ENCODE measurements at places on chromosomes 3 and 15.

DNA sequence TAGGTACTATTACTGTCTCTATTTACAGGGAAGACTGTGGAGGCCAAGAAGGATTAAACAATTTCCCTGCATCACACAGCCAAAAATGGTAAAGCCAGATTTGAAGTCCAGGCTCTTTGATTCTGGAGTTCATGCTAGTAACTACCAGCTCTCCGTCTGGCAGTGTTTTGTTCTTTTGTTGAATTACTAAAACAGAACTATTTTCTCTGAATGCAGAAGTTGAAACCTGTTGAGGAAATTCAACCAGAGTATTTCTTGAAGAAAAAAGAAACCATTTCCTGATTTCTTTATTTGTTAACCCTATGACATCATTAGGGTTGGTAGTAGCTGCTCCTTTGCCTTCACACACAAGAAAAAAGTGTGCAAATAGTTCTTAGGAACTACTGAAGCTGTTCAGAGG lies 34.3 kb downstream of the CRTC3 start:
- no peak for DNase-seq

GRCh38 chr3:149333176-149333859 lies at the start of gene TM4SF18:
TSS of gene TM4SF18 (minus strand) at chr3:149333636. CDS start at chr3:149333382, 254 bp downstream.
- DNase-seq = no peak

DNA sequence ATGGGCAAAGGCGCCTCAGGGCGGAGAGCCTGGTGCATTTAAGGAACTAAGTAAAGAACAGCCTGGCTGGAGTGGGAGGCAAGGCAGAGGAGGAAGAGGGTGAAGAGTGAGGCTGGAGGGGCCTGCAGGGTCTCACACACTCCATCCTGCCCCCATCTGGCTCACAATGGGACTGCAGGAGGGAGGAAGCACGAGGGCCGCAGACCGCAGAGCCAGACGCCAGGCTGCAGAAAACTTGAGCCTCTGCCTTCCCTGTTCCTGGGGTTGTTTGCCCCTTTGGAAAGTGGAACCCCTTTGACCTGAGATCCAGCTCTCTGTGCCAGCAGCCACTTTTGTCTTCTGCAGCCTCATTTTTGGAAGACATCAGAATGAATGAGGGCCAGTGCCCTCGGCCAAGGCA lies 138.0 kb downstream of the SRGAP3 start:
- DNase-seq = no peak

DNA sequence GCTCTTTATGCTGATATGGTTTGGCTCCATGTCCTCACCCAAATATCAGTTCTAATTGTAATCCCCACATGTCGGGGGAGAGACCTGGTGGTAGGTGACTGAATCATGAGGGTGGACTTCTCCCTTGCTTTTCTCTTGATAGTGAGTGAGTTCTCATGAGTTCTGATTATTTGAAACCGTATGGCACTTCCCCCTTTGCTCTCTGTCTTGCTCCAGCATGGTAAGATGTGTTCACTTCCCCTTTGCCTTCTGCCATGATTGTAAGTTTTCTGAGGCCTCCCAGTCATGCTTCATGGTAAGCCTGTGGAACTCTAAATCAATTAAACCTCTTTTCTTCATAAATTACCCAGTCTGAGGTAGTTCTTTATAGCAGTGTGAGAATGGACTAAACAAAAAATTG lies 107.6 kb downstream of the IMPG2 start:
- DNase-seq = no peak

DNA sequence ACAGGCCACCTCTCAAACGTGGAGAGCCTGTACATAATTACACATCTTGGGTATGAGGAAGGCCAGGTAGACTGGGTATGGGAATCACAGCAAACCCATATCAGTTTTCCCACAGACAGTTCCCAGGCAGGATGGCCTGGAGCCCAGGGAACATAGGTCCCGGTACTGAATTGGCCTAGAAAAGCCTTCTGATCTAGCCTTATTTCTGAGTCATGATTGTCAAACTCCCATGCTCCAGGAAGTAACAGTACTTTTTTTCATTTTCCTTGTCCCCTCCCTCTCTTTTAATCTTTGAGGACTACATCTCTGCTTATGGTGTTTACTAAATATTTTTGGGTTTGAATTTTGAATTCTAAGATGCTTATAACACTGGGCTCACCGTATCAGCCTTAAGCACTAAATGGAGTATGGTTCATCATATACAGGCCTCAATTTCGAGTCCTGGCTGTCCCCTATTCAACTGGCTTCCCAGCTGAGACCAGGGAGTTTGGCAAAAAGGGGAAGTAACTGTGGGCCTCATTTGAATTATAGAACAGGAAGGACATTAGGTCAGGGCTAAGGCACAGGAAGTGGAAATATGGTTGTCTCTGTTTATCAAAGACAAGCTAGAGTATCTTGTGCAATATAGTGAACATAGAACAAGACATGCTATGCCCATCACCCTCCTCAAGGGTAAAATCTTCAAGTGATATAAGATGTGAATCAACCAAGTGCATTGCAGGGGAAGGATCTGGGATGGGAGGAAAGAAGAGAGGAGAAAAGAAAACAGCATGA lies 494.6 kb downstream of the NTRK3 start:
- DNase-seq = no peak

DNA sequence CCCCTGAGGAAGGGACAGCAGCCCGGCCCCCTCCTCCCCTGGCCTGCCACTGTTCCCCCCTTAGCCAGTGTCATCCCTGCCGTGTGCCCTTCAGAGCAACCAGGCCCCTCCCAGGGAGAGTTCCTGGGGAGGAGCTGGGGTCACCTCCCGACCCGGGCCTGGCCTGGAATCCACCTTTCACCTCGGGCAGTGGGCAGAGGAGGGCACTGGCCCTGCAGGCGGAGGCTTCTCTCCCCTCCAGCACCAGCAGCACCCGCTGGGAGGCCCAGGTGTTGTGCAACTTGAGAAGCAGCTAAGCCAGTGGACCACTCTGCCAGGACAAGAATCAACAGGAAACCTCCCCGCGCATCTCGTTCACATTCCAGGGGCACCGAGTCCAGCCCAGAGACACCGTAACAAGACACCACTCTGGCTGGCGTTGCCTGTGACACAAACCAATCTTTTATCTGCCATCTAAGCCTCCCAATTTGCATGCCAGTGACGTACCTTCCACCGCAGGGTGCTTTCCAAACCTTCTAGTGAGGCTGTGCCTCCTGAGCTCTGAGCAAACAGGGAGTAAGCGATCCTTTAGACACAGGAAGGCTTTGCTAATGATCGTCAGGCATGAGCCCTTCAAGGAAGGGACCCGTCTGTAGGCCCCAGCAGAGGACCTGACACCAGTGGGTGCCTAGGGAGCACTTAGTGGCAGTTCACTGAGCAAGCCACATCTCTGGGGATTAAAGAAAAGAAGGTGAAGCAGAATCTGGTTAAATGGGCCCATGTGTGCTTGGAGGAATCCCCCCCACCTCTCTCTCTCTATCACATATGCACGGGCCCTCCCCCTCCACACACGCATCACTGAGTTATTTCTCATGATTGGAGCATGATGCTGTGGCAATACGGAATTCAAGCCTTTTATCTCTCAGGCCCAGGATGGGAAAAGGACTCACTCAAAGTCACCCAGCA lies 98.9 kb upstream of the TLE3 start:
- DNase-seq = peak; percentile 88

GRCh38 chr3:182794455-182795388 lies 1.4 kb downstream of the ATP11B start:
- DNase-seq = no peak

DNA sequence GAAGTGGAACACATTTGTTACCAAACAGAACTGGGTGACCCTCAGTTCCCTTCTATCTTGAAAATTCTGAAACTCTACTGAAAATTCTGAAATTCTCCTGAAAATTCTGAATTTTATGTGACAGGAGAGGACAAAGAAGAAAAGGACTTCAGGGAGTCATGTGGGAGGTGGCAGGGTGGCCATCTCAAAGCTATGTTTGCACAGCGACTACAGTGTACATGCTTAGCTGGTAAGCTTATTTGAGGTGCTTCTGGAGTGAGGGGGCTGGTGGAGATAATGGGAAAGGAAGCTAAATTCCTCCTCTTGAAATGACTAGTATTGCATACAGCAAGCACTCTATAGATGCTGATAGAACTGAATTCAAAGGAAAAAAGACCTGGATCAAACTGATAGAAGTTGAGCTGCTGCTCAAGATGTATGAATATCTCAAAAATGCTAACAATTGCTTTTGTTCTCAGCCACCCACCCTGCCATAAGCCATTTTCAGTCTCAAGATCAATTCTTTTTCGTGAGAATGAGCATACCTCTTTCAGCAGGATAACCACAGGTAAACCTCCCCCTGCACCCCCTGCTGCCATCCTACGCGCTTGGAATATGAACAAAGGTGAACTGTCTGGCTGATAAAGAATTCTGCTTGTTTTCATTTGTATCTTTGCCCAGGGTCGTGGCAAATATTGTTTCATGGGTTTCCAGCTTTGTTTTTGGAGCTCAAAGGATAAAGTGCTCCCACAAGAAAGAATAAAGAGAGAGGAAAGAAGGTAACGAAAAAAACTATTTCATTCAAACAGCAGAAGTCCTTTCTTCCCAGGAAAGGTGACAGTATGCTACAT lies 16.6 kb upstream of the ARHGEF3 start:
- DNase-seq = no peak

DNA sequence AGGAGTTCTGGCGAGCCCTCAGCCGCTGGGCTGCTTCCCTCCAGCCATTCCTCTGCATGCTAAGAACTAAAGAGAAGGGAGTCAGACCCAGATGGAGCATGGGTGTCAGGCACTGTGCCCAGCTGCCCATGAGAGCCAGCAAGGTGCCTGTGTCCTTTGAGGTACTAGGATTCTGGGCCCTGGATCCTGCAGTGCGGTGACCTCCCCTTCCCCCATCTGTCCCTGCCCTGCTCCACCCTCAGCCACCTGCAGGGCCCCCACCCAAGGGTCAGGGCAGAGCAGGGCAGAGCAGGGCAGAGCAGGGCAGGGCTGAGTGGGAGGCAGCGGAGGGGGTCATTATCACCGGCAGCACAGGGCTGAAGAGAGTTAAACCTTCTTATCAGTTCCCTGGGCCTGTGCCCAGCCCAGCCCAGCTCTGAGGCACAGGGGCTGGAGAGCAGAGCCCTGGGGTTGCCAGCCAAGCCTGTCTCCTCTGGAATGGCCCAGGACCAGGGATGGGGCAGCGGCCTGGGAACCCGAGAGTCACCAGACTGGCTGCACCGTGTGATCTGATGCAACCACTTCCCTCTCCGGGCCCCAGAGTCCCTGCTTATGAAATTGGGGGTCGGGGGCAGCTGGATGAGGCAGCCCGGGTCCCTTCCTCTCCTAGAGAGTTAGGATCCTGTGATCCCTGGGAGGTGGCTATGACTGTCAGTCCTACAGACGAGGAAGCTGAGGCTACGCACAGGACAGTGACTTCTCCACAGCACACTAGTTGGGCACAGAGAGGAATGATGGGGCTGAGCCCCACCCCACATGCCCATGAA lies 17.3 kb downstream of the ZDHHC19 start:
- DNase-seq = no peak

DNA sequence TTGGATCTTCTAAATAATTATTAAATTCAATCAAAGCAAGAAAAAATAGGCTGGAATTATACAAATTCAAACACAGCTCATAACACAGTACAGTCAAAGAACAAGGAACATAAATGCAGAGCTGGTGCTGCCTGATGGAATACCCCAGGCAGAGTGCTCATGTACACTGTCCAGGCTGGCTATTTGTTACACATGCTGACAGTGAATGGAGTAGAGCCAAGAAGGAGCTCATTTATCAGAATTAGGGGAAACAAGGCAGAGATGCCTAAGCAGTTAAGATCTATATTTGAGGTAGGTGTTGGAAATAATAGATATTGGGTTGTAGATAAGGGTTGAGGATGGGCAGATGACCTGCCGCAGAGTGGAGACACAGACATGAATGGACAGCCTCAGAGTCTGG lies 788.2 kb upstream of the ARPP21 start:
- no peak for DNase-seq

GRCh38 chr3:169477790-169478189 lies 185.7 kb downstream of the MECOM start:
- no peak for DNase-seq

DNA sequence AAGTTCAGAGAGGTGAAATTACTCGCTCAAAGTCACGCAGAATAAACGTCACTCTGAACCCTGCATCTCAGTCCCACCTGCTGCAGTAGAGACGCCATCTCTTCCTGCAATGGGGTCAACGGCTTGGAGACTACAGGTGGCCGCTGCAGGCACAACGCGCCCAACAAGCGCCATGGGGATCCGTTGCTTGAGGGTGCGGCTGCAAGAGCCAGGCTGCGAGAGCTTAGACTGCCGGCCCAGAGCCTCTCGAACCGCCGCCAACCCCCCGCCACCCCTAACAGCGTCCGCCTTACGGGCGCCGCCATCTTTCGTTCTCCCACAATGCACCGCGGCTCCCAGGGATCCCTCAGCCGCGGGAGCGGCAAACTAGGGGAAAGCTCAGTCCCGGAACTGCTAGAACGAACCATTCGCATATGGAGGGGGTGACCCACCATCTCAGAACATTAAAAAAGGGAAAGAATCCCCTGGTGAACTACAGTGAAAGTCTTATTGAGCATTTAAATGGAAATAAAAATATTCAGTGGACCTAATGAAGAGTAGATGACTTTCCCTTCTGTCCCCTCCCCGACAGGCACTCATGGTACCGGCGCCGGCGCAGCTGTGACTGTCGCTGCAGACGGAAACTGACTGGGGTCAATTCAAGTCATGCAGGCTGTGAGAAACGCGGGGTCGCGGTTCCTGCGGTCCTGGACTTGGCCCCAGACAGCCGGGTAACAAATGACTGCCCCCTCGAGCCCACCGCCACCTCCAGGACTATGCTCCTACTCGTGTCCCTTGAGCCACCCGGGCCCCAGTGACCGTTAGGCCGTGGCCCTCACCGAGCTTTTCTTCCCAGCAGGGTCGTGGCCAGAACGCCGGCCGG lies at the start of the genes MRPL46 and MRPS11:
Gene MRPL46 (minus strand): TSS at position 316 of the 862 bp plus-strand sequence. CDS start 11 bp downstream, at position 305.
Gene MRPS11 (plus strand): TSS at position 636 of the 862 bp plus-strand sequence. CDS start 10 bp downstream, at position 646.
- DNase-seq = peak; percentile 79

DNA sequence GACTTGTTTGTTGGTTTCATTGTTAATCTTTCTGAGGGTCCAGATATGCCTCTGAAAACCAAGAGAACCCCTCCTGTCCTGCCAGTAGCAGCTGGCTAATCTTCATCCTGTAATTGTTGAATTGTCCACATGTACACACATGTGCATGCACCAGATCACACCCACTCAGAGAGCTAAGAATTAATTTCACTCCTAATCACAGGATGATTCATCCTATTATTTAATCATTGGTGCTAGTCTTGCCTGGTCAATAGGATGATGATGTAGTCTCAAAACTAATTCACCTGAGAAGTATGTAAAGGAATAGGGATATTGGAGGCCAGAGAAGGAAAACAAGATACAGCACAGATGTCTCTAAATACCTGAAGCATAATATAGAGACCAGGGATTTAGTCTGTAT lies 7.8 kb upstream of the AHSG start:
- no peak for DNase-seq

DNA sequence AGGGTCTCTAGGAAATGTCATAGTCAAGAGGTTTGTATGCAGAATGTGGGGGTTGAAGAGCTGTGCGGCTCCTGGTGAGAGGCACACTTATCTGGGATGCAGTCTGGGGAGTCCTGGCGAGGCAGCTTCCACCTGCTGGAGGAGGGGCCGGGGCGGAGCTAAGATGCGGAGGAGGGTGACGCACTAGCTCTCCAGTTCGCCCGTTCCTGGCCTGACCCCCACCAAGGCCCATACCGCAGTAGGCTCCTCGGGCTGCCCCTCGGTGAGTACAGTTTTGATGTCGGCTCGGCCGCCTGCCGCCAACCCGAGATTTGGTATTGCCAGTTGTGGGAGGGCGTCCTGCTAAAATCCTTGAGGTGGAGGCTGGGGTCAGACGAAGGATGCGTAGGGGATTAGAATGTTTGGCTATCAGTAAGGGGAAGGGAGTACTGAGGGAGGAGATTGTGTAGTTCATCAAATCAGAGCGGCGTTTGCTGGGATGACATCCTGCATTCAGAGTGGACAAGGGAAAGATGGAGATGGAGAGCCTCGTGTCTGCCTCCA lies at the start of gene SCG5:
Gene SCG5 (plus strand): TSS at position 194 of the 543 bp plus-strand sequence. CDS start 1,883 bp downstream, outside the sequence.
- no peak for DNase-seq

All from breast epithelium (tissue), 4 donors.